ENCODE measurements at places on chromosomes 12 and 14.
A peak's percentile ranks its signal among the peaks of the same experiment; 100 is the strongest.

DNA sequence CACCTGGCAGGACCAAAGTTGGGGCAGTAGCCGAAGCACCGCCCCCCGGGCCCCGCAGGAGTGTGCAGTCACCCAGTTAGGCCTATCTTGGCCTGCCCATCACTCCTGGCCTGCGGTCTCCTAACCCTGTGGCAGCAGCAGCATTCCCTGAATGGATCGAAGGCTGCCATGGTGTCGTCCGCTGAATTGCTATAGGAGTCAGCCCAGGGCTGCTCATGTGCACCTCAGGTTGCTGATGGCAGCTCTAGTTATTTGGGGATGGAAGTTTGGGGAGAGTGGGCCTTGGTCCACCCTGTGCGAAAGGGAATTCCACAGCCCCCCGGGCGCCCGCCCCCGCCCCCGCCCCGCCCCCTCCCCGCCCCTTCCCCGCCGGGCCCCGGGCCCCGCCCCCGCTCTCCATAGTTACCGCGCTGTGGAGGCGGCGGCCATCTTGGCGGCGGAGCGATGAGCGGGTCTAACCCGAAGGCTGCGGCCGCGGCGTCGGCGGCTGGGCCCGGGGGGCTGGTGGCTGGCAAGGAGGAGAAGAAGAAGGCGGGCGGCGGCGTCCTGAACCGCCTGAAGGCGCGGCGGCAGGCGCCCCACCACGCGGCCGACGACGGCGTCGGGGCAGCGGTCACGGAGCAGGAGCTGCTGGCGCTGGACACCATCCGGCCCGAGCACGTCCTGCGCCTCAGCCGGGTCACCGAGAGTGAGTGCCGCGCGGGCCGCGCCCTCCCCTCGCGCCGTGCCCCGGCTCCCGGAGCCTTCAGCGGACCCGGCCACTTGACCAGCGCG is at the start of gene UNC119B:
TSS of gene UNC119B (plus strand) at position 428 of the 774 bp plus-strand sequence. CDS start at position 445, 17 bp downstream.
- DNase-seq, result peak; percentile 47

DNA sequence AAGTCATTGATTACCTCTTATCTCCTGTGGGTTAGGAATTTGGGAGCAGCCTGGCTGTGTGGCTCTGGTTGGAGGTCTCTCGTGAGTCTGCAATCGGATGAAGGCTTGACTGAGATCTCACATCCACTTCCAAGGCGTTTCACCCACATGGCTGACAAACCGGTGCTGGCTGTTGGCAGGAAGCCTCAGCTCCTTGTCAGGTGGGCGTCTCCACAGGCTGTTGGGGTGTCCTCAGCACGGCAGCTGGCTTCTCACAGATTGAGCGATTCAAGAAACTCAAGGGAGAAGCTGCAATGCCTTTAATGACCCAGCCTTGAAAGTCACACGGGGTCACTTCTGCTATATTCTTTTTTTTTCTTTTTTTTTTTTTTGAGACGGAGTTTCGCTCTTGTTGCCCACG is 28.6 kb upstream of the CORO1C start:
- no peak for DNase-seq

- no peak for DNase-seq
Observed at GRCh38 chr12:119700078-119700477, 32.1 kb downstream of the PRKAB1 start.

- no peak for DNase-seq
Observed at GRCh38 chr12:62210422-62210821, 49.8 kb upstream of the USP15 start.

All from stimulated activated CD8-positive, alpha-beta memory T cell treated with anti-CD3 and anti-CD28 coated beads, Interleukin-4, amount 100 ng/mL, for 4 hours (primary cell).